Activated CD8-positive, alpha-beta memory T cell treated with anti-CD3 and anti-CD28 coated beads for 48 hours (primary cell): ENCODE measurements at places on chromosomes 12 and 14.
A peak's percentile ranks its signal among the peaks of the same experiment; 100 is the strongest.

DNA sequence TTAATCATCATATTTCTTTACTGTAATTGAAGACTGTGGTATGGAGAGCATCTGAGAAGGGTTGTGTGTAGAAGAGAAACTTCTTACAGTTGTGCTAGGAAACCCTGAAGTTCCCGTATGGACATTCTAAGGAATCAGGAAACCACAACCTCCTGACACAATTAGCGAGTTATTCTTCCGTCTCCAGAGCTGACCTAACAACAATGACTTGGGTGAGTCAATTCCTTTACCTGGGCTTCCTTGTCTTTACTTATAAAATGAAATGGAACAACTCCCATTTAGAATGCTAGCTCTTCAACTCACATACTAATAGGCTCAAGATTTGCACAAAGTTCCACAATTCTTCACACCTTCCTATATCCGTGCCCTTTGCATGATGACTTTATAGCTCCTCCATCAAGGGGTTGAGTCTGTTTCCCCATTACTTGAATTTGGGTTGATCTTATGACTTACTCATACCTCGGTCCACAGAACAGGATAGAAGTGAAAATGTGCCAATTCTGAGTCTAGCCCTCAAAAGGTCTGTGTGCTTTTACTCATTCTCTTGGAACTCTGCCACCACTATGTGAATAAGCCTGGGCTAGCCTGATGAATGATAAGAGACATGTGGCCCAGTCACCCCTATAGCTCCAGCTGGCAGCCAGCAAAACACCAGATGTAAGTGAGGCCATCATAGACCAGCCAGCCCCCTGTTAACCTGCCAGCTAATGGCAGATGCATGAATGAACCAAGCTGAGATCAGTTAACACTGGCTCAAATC, 459.4 kb downstream of the ETNK1 start:
- DNase-seq: no peak

DNA sequence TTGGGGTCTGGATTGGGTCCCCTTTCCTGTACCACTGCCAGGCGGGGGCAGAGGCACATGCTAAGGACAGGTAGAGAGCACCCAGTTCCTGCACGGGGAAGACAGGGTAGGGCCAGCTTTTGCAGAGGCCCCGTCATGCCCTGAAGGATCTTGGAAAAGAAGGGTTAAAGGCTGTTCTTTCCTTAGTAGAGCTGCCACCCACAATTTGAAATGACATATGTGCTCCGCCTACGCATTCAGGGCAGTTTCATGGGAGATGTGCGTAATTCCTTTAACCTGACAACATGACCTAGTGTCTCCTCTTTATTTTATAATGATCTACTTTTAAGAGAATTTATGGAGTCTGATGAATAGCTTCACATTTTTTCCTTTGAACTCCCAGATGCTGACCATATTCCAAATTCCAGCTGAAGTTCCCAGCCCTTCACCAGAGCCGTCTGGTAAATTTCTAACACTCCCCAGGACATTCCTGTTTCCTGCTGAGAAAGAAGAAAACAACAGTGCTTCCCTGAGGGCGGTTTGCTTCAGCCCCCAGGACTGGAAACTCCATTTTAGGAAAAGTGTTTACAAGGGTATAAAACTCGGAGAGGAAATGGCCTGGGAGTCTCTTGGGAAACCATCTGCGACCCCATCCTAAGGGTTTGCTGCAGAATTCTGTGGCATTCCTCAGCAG, 58.9 kb upstream of the PLEKHG3 start:
- DNase-seq: no peak

DNA sequence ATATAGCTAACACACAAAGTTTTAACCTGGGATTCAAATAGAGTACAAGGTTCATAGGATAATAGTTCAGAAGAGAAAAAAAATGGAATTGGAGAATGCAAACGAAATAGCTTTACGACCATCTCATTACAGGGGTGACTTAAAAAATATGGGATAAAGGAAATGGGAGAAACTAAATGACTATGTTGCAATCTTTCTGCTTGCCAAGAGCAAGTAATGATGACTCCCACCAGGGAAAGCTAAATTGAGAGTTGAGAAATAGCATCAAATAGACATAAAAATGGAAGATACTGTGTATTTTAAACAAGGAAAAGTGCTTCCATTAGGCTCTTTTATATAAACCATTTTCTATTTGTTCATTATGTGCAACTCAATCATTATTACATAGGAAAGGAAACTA, 155.7 kb upstream of the ATXN7L3B start:
- DNase-seq: no peak

GRCh38 chr12:69290545-69291277, 51.3 kb downstream of the CPSF6 start:
- peak; percentile 32 for DNase-seq

- no peak for DNase-seq
These were observed 274.7 kb downstream of the EGLN3 start for GRCh38 chr14:33676135-33676566.

GRCh38 chr12:1410794-1411193, 183.6 kb downstream of the FBXL14 start:
- no peak for DNase-seq

- no peak for DNase-seq
These were observed 3.8 kb downstream of the RAPGEF3 start for GRCh38 chr12:47754881-47755280.
